ENCODE measurements at places on chromosomes 12 and 14.

- no peak for DNase-seq
Observed at GRCh38 chr12:52223406-52224039, 9.5 kb upstream of the KRT7 start.

DNA sequence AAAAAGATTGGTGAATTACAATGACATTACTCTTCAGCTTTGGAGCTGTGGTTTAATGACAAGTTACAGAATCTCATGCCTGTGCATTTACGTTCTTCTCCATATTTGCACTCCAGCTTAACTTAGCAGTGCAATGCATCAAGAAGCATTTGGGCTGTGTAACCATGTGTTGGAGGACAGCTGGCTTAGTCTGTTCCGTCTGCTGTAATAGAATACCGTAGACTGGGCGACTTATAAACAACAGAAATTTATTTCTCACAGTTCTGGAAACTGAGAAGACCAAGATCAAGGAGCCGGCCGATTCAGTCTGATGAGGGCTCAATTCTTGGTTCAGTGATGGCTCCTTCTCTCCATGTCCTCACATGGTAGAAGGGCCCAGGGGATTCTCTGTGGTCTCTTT lies 943.5 kb downstream of the BCL11B start:
- no peak for DNase-seq

DNA sequence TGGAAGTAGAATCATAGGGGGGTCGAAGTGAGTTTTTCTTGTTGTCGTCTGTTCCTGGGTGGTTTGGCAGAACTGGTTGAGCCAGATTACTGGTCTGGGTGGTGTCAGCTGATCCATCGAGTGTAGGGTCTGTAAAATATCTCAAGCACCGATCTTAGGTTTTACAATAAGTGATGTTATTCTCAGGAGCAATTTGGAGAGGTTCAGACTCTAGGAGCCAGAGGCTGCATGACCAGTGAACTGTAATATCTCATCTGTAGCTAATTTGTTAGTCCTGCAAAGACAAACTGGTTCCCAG lies 9.7 kb upstream of the SERPINA1 start:
- no peak for DNase-seq

- no peak for DNase-seq
Observed at GRCh38 chr14:97649752-97650151, 852.6 kb downstream of the VRK1 start.

DNA sequence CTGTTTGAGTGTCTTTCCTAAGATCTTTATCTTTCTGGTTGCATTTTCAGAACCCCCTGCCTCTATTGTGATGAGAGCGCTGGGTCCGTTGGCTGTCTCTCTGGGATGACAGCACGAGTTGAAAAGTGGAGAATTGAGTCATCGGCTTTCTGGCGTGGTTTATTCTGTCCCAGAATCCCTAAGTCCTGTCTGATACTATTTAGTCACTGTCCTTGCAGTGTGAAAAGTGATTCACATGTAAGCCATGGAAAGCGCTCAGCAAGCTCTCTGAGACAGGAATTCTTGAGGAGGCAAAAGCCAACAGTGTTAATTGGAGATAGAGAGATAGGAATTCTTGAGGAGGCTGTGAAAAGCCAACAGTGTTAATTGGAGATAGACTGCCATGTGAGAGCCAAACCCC lies 121.7 kb downstream of the CHST11 start:
- DNase-seq: no peak

DNA sequence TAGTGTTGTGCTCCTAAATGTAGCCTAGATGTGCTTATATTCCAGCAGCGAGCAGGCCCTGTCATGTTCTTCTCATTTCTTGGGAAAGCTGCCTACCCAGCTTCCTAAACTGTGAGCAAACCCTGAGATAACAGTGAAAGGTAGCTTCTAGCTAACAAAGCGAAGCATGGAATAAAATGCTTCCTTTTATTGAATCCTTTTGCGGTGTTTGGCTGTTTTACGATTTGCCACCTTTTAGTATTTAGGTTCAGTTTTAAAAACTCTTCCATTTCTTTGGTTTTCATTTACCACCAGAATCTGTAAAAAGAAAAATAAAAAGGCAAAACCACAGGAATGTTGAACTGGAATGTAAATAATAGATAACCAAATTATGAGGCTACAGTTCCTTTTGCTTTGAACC lies 5.0 kb upstream of the PKP2 start:
- no peak for DNase-seq

DNA sequence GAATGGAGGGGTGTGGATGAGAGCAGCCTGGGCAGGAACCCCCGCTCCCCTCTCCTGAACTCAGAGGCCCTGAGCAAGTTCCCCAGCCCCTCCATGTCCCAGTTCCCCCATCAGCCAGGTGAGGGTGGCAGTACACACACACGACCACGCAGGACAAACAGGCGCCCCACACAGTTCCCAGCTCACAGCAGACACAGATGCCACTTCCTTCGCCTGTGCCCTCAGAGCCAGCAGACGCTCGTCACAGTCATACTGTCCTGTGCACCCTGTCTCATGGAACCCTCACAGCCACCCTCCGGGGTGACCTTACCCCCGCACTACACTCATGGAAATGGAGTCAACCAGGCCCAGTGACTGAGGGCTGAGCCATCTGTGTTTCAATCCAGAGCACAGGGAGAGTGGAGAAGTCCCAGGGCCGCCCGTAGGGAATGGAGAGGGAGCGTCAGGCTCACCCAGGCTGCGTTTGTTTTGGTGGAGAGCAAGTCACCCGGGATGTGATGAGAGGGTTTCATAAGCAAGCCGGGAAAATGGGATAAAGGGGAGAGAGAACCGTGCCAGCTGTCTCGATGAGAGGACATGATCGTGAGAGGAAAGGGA lies 47.5 kb upstream of the DYNC1H1 start:
- no peak for DNase-seq

GRCh38 chr12:57524814-57525614 lies 2.4 kb downstream of the MBD6 start:
- no peak for DNase-seq

DNA sequence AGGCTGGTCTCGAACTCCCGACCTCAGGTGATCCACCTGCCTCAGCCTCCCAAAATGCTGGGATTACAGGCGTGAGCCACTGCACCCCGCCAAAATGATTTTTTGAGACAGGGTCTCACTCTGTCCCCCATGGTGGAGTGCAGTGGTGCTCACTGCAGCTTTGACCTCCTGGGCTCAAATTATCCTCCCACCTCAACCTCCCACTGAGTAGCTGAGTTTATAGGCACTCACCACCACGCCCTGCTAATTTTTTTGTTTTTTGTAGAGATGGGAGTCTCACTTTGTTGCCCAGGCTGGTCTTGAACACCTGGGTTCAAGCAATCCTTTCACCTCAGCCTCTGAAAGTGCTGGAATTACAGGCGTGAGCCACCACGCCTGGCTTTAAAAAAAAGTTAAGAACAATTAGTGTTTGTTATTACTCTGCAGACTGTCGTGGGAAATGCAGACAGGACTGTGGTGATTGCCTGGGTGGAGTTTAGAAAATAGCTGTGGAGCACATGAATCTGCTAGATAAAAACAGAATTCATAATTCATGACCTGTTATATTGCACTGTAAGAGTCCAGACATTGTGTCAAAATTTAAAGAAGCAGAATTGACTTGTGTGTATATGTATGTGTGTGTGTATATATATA lies 9.2 kb upstream of the COX6A1 start:
- no peak for DNase-seq

GRCh38 chr12:82327861-82328260 lies 30.3 kb downstream of the CCDC59 start:
- DNase-seq: no peak

- no peak for DNase-seq
Observed at GRCh38 chr14:59629444-59630287, 53.1 kb upstream of the CCDC175 start.

Measured in stimulated activated CD4-positive, alpha-beta T cell treated with anti-CD3 and anti-CD28 coated beads, Interleukin-1b, Interleukin-23, amount 100 ng/mL, for 1 hour (primary cell).